H1 (cell line): ENCODE measurements at places on chromosomes 13 and 19.

DNA sequence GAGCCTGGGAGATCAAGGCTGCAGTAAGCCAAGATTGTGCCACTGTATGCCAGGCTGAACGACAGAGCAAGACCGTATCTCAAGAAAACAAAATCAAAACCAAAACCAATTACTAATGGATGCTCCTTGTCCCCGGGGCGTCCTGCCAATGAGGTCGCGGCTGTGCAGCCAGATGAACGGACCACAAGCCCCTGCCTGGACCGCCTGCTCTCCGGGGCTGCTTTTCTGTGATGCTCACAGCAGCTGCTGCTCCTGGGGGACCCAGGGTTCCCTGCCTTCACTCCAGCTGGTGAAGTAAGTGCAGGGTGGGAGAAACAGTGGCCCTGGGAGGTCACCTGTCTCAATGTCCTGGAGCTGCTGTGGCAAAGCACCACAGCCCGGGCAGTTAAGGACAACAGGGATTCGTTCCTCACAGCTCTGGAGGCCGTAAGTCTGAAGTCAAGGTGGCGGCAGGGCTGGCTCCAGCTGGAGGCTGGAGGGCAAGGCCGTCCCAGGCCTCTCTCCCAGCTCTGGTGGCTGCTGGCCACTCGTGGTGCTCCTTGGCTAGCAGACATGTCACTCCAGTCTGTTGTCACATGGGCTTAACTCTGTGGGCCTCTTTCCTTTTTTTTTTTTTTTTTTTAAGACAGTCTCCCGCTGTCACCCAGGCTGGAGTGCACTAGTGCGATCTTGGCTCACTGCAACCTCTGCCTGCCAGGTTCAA is 10.1 kb downstream of the COPE start:
- no peak for DNase-seq

DNA sequence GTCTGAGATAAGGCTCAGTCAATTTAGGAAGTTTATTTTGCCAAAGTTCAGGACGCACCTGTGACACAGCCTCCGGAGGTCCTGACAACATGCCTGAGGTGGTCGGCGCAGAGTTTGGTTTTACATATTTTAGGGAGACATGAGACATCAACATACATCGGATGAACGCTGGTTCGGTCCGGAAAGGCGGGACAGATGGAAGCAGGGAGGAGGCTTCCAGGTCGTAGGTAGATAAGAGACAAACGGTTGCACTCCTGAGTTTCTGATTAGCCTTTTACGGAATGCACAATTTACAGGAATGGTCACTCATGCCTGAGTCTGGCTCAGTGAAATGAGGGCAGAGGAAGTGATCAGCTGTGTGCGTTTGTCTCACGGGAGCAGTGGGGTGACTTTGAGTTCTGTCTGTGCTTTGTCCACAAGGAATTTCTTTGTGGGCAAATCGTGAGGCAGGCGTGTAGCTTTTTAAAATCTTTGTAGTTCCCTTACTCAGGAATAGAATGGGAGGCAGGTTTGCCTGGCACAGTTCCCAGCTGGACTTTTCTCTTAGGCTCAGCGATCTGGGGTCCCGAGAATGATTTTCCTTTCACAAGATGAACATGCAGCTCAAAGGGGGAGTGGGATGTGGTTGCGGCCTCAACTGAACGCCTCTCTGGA is 36.2 kb downstream of the C13orf46 start:
- DNase-seq, result no peak

DNA sequence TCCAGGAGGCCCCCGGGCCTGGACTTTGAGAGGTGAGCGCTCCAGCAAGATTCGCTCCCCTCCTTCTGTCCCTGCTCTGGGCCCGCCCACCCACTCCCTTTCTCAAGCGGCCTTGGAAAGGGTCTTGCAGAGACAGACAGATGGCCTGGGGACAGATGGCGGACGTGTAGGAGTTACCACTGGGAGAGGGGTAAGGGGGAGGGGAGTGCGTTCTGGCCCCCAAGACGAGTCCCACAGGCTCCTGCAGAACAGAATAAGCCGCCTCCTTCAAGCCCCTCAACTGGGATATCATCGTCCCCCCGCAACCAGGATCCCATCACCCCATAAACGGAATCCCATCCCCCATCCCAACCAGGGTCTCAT is 3.6 kb upstream of the TNFAIP8L1 start:
- no peak for DNase-seq

DNA sequence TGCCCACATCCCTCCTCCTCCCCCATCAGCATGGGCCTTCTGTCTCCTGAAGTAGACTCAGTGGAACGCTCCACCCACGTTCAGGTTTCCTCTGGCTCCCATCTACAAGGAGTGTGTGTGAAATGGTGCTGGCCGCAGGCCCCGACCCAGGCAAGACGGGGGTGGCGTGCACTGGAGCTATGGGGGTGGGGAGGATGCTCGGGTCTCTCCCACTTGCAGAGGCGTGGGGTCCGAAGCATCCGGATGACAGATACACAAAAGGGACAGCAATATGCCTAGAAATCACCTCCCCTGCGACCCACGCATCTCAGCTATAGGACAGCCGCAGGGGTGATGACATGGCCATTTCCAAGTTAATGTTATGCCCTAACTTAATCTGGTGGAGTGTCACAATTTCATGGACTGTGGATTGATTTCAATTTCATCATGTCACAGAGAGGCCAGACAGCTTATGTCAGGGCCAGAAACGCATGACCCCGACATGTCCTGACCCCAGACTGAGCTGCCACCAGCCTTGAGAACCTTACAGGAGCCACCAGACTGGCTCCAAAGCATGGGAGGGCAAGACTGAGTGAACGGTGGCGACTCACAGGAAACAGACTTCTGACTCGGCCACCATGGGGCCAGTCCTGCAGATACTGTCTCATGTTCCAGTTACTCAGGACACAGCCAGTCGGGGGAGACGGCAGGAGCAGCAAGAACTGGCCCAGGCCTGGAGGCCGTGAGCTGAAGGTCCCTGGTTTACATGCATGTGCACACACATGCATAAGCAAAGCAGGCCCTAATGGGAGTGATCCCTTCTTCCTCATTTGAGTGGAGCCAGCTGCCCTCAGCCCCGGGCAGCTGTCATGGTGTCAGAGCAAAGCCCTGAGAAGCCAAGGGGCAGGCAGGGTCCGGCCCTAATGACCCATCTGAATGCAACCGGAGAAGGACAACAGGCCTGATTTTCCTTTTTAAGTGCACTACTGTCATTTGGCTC is 82.2 kb downstream of the SLC7A1 start:
- DNase-seq, result no peak

GRCh38 chr19:49549045-49549444 is 21.2 kb downstream of the RCN3 start:
- DNase-seq, result no peak

- DNase-seq, result no peak
Observed at GRCh38 chr13:40251343-40252032, 415.0 kb downstream of the FOXO1 start.

DNA sequence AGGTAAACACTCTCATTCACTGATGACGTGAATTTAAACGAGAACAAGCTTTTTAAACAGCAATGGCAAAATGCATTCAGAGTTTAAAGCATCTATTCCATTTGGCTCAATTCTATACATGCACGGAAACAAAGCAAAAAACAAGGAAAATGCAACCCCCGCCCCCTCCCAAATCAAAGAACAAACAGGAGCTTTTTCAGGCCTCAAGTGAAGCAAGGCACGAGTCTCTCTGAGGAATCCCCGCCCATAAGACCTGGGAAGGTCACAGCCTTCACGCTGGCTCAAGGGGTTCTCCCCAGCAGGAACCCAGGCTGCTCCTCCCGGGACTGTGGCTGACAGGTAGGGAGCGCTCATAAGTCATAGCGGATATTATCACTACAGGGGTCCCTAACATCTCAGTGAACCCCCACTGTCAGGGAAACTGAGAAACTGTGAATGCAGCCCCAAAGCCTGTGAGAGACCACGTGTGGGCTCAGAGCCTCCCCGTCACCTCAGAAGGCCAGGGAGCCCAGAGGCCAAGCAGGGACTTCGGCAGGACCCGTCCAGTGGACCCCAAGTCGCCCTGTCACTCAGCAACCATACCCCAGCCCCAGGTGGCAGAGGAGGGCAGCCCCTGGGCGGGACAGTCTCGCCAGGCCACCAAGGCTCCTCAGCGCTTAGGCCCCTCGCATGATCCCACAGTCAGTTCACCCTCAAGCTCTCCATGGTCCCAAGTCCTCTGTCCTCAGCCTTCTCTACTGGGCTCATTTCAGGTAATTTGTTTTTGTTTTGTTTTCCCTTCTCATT is 117.3 kb downstream of the ZDHHC20 start:
- no peak for DNase-seq

DNA sequence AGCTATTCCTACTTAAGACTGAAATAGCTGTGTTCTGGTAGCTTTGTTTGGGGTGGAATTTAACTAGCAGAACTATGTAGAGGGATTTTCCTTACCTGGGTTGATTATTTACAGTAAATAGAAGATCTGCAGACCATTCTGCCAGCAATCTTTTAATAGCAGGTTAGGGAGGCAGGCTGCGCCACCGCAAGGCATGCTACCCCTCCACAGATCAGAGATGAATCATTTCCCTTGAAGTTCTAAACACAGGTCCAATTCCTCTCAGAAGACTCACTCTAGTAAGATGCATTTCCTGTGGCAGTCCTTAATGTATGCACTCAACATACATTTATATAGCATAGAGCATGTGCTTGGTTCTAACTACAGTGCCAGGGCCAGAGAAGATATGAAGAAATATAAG is 109.0 kb downstream of the TNFRSF19 start:
- DNase-seq, result no peak

GRCh38 chr13:43877326-43877725 is 2.2 kb downstream of the CCDC122 start:
- no peak for DNase-seq

- DNase-seq, result no peak
Observed at GRCh38 chr13:33931397-33932311, 113.7 kb downstream of the RFC3 start.

DNA sequence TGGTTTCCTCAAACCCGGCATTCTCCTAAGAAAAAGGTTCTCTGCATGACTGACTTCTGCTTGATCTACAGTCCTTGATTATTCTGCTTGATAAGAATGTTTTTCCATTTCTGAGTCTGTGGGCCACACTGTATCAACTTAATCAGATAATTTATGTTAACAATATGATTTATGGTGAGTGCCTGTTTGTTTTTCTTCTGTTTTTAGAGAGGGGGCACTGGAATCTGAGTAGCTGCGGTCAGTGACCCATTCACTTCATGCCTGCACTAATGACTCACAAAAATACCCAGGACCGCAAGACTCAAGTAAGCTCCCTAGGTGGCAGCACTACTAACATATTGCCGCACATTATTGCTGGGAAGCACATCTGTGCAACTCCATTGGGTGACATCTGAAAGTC is 542.3 kb upstream of the ATXN8OS start:
- no peak for DNase-seq

- no peak for DNase-seq
Observed at GRCh38 chr13:24694907-24695306, 14.7 kb downstream of the ATP12A start.

DNA sequence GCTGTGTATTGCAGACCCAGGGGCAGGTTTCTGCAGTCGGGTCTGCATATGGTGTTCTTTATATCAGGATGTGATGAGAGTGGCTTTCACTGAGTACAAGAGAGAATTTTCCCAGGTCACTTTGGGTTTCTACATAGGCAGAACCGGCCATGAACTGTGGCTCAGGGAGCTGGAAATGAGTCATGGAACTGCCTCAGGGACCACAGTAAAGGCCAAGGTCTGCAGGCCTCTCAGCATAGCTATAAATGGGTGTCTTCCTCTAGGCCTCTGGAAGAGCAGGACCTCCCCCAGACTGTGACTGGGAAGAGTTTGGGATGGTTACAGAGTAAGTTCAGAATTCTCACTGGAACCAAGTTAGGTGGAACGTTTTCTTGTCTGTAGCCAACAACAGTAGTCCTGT is 51.8 kb upstream of the ZNF681 start:
- no peak for DNase-seq

- DNase-seq, result no peak
Observed at GRCh38 chr13:59835569-59835968, 328.2 kb downstream of the DIAPH3 start.

DNA sequence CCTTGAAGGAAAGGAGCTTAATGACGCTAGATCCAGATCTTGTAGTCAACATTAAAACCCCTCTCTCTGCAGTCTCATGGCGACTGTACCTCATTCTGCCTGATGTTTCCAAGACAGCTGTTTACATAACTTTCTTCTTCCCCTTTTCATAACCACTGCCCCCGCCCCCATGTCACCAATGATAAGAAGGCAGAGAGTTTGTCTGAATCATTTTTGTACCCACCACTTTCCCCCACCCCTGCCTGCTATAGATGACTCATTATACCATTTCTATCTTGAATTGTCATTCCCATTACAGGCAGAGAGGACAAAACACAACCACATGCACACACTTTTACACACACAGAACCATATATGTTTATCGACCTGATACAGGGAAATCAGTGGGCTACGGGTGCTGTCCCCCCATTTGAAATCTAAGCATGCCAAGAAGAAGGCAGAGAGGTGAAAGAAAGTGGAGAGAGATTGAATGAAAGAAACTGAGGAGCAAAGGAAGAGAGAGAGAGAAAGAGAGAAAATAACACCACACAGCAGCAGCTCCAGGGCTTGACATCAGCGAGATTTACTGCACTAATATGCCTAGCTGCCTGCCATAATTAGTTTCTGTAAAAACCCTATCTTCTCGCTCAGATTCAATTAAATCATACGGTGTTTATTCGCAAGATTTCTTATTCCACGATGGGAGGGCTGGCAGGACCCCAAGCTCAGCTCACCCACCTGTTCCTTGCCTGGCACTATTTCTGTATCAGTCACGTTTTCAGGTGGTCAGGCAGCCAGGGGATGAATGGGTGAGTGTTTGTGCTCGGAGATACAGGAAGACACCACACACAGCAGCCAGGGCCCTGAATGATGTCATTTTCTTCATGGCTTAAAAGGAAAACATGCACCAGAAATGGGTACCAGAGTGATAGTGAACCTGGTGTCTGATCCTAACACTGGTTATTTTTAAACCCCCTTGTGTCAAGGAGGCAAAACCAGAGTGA is 114.3 kb upstream of the SERP2 start:
- no peak for DNase-seq

GRCh38 chr19:55526216-55527196 is 10.4 kb downstream of the SBK2 start:
- DNase-seq, result no peak

- DNase-seq, result no peak
Observed at GRCh38 chr13:47036294-47037008, 139.6 kb upstream of the HTR2A start.

DNA sequence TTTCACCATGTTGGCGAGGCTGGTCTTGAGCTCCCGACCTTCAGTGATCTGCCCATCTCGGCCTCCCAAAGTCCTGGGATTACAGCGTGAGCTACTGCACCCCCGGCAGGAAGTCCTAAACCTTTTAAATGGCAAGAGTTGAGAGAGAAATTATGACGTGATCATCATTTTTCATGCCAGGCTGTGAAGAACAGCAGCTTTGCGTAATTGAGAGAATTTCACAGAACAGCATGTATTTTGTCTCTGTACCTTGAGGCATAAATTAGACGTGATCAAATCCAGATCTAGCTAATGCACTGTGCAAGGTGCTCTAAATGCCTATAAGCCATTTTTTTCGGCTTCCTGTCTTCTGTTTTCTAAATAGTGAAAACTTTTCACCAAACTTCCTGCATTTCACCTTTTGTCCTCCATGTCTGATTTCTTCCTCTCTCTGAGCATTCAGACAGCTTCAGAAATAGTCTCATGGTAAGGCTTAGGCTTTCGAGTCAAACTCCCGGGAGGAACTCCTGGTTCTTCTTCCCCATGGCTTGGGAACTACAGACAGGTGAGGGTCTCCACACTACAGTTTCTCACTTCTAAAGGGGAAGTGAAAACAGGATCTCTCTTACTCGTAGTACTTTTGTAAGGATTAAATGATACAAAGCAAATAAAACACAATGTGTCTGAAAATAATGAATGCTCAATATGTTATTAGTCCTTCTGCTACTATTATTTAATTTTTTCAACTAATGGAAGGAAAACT is 51.0 kb downstream of the WDFY2 start:
- no peak for DNase-seq
